ENCODE measurements at places on chromosomes 3 and 15.

DNA sequence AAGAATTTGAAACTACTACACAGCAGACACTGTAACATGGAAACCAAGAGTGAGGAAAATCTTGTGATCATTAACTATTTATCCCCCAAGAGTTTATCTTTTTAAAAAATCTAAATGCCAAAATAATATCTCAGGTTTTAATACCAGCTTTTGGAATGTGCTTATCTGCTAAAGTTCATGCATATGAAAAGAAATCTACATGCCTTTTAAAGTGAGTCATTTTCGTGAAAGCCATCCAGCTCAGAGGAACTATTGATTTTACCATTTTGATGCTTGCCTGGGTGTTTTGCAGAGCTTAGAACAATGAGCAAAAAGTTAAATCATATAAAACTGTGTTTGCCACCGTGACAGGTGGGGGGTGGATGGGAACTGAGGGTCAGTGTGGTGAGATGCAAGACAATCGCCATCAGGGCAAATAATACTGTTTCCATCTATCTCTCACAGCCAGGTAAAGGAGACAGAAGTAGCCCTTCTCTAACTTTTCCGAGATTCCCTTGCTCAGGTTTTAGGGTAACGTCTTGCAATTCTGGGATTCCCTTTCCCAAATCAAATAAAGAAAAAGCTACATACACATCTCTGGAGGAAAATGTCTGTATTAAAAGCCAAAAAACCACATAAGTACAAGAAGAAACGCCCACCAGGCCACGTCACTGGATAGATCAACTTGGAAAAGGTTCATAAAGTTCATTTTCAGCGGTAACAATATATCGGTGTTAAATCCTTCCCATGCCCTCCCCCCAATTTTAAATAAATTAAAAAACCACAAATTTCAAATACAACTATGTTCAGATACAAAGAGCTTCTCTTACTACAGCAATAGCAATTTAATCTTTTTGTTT is 2.0 kb downstream of the TMEM158 start:
- DNase-seq: no peak

GRCh38 chr15:88803241-88803919 is at the start of gene ACAN:
Gene ACAN, plus strand, starts transcription at chr15:88803436. Its CDS starts 32,771 bp downstream, at chr15:88836207.
- DNase-seq: no peak

DNA sequence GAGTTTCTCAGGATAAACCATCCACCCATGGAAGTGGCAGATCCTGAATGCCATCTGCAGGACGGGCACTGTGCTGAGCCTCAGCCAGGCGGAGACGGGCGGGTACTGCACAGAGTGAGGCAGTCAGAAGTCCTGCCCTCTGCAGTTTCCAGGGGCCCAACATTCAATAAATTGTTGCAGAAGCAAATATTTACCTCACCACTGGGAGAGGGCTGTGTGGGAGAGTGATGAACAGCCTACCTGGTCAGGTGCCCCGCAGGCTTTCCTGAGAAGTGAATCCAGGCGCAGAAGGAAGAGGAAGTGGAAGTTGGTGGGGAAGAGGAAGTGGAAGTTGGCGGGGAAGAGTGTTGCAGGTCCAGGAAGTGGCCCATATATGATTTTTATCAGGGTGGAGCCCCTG is 100.8 kb downstream of the SLCO3A1 start:
- DNase-seq: no peak

GRCh38 chr3:143121241-143122088 is 1.9 kb downstream of the CHST2 start:
- DNase-seq: peak; percentile 61

GRCh38 chr15:49843725-49844124 is 222.9 kb downstream of the DTWD1 start:
- DNase-seq: no peak

GRCh38 chr3:65902304-65902793 is 136.4 kb downstream of the MAGI1 start:
- no peak for DNase-seq

- DNase-seq: no peak
Measured at GRCh38 chr3:129371041-129371826, 57.2 kb downstream of the EFCAB12 start.

GRCh38 chr3:13508496-13508895 is 28.4 kb downstream of the HDAC11 start:
- DNase-seq: no peak

GRCh38 chr3:187913617-187914033 is 168.4 kb upstream of the BCL6 start:
- no peak for DNase-seq

- DNase-seq: no peak
Measured at GRCh38 chr3:13479332-13479581, 849 bp upstream of the HDAC11 start.

DNA sequence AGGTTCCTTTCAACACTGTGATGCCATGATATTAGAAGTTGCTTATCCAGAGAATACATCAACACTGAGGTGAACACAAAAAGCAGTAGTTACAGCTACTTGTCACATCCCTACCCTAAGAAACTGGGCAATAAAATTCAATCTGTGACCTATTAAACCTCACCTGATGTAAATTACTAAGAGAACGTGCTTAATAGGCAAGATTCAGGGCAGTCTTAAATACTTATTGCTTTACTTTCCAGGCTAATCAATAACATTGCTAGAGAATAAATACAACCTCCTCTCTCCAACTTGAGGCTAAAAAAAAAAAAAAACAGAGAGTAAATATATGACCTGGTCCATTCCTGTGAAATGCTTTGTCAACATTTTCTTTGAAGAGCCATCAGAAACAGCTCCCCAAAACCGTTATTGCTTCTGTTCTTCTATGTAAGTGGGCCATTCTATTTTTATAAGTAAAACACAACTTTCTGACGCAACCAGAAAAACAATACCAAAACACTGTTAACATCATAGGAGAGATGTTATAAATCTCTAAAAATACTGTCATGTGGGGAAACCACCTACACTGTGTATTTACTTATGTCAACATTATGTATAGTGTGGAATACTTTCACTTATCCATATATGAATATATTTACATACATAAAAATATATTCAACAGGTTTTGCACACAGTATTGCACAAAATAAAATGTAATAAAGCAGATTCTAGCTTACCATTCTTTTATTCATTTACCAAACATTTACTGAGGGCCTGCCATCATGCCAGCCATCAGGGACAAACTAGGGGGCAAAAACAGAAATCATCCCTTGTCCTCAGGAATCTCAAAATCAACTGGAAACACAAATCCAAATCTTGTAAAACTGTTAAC is 2.7 kb downstream of the NKIRAS1 start:
- no peak for DNase-seq

GRCh38 chr3:52693071-52693470 is 7.2 kb downstream of the GNL3 start:
- DNase-seq: no peak

GRCh38 chr15:30933293-30933692 is 29.6 kb downstream of the FAN1 start:
- no peak for DNase-seq

DNA sequence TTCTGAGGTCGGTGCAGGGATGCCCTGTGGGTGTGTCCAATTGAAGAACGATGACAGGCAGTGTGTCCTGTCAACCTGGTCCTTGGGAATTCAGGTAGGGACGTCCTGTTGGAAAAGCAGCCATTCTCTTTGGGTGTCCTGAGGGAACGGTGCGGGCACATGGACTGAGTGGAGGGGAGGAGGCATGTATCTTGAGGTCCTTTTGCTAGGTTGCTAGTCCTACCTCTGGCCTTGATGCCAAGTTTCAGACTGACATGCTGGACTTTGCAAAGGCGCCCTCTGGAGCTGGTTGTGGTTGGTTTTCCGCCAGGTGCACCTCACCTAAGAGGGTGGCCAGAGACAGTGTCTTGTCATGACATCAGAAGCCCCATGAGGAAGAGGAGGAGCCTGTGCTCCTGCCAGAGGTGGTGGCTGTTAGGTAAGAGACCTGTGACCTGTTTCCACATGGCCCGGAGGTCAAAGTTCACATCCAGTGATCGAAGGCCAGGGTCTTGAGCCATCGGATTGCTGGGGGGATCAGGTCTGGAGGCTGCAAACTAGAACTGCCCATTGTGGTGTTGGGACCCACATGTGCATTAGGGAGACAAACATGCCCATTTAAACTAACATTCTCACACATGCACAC is 106.3 kb downstream of the SNRPN start:
- no peak for DNase-seq

DNA sequence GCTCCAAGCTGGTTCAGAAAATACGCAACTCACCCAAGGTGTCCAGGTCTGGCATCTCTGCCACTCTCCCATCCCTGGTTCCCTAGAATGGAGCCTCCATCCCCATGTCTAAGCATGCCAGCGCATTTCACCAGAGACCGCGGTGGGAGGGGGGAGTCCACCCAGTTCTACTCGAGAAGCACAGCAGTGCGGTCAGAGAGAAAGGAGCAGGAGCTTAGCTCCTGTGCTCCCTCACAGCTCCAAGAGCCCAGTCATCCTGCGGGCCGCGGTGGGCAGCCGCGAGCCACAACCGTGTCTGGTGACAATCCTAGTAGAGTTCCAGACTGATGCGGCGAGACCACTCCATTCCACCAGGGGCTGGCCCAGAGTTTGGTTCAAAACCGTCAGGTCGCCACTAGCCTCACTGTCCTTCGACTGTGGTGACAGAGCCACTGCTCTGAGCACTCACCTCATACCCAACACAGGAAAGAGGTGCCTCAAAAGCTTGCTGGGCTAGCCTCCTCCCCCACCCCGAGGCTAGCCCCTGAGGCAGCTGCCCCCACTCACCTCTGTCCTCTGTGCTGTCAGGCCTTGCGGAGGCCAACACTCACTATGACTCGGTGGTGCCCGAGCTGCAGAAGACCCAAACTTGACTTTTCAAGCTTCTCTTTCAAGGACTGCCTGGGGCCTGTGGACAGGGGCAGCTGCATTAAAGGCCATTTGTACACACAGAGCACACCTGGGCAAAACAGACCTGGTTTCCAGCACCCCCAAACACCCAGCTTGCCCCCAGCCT is 185.4 kb downstream of the XXYLT1 start:
- no peak for DNase-seq

DNA sequence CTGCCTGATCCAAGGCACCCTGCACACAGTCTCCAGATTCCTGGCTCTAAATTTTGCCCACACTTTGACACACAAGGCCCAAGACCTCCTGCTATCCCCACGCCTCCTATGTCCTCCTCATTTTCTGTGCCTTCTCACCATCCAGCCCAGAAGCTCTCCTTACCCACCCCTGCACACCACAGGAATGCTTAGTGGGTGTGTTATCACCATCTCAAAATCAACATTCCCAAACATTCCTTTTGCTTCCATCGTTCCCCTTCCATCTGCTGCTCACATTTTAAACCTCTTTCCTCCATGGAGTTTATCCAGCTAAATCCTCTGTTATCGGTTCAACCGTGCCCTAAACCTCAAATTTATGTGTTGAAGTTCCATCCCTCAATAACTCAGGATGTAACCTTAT is 43.9 kb downstream of the DGKG start:
- no peak for DNase-seq

GRCh38 chr15:58512522-58512921 is 80.7 kb downstream of the LIPC start:
- no peak for DNase-seq

GRCh38 chr3:183210341-183210740 is 42.7 kb upstream of the B3GNT5 start:
- DNase-seq: no peak

- no peak for DNase-seq
Measured at GRCh38 chr3:112074616-112075497, 11.3 kb upstream of the C3orf52 start.

DNA sequence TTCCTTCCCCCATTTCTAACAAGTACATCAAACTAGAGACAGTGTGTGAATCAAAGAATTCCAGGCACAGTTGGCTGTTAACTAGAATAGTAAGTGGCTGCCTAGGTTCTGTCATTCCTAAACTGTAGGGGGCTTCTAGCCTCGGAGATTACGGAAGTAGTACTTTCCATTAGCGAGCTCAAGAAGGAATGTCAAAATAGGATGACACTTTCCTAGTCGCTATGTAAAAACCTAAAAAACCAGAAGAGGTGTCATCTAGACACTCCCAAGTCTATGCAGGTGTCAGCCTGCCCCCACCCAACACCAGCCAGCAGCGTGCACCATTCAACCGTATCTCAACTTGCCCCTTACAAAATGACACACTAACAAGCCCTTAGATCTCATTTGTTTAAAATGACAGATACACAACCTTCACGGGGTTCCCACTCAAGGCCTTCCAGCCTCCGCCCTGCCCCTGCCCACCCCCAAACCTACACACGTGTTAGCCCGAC is 874 bp downstream of the INO80 start:
- no peak for DNase-seq

GRCh38 chr15:85141726-85142125 is 160.1 kb downstream of the PDE8A start:
- no peak for DNase-seq

DNA sequence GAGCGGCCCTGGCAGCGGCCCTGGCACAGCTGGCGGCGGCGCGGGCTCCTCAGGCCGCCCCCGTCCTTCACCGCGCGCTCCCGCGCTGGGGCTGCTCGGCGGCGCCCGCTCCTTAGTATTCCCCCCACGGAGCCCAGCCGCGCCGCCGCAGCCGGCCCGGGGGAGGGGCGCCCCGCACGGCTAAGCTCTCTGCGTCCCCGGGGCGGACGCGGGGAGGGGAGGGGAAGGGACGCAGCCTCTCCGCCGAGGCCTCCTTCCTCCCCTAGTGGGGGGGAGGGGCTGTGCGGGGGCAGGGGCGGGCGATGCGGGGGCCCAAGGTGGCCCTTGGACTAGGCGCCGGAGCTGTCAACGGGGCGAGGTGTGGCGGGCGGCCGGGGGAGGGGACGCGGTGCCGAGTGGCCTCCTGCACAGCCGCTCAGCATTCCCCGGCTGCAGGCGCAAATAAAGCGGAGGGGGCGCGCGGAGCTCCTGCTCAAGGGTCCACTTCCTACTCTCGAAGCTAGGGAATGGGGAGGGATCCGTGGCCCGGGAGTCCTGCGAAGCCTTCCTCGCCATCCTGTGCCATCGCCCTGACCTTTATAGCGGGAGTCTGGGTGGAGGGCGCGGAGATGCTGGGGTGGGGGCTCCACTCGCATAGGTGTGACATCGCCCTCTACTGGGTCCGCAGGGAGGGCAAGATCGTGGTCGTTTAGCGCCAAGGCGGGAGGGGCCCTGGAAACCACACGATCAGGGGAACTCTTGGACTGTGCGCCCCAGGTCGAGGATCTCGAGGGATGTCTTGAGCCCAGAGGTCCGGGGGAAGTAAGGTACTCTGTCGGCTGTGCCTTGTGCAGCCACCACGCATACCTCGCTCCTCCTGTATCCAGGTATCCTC is 22.2 kb downstream of the EPHB3 start:
- DNase-seq: no peak

All from activated CD8-positive, alpha-beta memory T cell treated with anti-CD3 and anti-CD28 coated beads for 4 hours (primary cell).